Transverse colon (tissue), 4 donors: ENCODE measurements at places on chromosomes 2 and 18. TPM values are rescaled to one million over a fixed set of nuclear protein-coding genes. Genes with fewer than 3 reads are reported as not detected.
A peak's percentile ranks its signal among the peaks of the same experiment; 100 is the strongest.

AGXT gene
- not detected for total RNA-seq

GRHL1 gene
- total RNA-seq, result 24.7 TPM

DNA sequence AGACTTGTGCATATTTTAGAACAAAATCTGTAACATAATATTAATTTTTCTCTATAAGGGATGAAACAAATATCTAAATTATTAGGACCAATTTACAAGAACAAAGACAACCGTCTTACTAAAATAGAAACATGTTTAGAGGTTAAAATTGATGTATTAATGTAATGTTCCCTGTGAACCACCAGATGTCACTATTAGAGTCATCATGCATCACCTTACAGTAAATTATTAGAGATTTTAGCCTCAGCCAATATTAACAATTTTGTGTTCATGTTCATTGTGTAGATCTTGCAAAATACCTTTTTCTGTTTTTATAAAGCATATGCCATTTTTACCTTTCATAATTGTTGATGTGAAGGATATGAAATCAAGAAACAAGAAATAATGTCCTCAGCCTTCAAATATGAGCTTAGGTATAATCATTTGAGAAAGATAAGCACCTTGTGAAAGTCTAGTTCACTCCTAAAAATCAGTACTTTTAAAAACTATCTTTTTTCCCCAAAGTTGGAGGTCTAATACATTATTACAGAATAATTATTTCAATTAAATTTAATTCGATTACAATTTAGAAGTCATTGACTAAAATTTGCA is 344.3 kb upstream of the KCNH7 start:
- no peaks in the 10 kb centered on the region for H3K4me1 ChIP-seq
- no peaks in the 10 kb centered on the region for H3K36me3 ChIP-seq
- H3K27me3 ChIP-seq, result no peaks in the 10 kb centered on the region
- no peak overlapping the region for H3K4me3 ChIP-seq
- DNase-seq, result no peak
- H3K27ac ChIP-seq, result no peak overlapping the region

- no peak for DNase-seq
- no peaks in the 10 kb centered on the region for H3K36me3 ChIP-seq
- peak overlapping the region; percentile 57 for H3K27ac ChIP-seq
- H3K27me3 ChIP-seq, result no peaks in the 10 kb centered on the region
- no peaks in the 10 kb centered on the region for H3K4me1 ChIP-seq
These were observed 37.1 kb upstream of the ASAP2 start for GRCh38 chr2:9169349-9170107.

GRCh38 chr2:158965107-158965506 is 3.3 kb upstream of the TANC1 start:
- H3K27me3 ChIP-seq, result no peaks in the 10 kb centered on the region
- no peak for DNase-seq
- H3K4me1 ChIP-seq, result peaks cover under 1% of the 10 kb centered on the region
- H3K4me3 ChIP-seq, result no peak overlapping the region
- H3K27ac ChIP-seq, result no peak overlapping the region

- no peaks in the 10 kb centered on the region for H3K4me1 ChIP-seq
- no peaks in the 10 kb centered on the region for H3K36me3 ChIP-seq
- peak overlapping the region; percentile 54 for H3K27ac ChIP-seq
- no peak overlapping the region for H3K4me3 ChIP-seq
- peak; percentile 29 for DNase-seq
These were observed 30.8 kb upstream of the ZNF396 start for GRCh38 chr18:35407871-35408481.
